ENCODE measurements at places on chromosomes 4 and X.

DNA sequence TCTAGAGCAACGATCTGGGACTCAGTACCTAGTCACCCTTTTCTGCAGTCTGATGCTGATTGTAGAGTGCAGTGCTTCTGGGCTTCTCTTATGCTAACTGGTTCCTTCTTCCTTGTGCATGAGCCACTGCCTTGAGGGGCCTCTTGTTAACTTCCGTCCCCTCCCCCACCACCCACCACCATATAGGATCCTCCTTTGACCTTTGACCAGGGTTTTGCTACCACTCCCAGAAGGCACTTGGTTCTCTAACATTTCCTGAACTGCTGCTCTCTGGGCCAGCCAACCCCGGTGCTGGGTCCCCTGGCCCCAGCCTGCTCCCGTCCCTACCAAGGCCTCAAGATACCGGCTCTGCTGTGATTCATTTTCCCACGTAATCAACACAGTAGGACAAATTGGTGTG is 104.6 kb upstream of the KLF3 start:
- no peak for DNase-seq

DNA sequence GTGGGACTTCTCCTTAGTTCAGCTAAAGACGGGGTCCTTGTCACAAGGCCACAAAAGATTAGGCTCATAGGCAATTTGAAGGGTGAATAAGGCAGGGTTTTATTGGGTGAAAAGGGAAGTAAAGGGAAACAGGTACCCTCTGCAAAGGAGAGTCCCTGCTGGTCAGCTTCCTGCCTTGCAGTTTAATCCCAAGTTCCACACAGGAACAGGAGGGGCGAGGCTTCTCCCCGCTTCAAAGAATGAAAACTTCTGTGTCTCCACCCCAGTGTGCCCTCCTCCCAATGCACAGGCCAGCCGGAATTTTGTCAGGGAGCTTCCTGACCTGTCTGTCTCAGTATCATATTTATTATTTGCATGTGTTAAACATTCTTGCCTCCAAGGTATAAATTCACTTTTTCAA is 37.1 kb downstream of the ITM2A start:
- no peak for DNase-seq

- no peak for DNase-seq
Measured at GRCh38 chr4:105147016-105147552, 408 bp downstream of the TET2 start.

GRCh38 chr4:108191269-108191914 is 22.7 kb upstream of the LEF1 start:
- DNase-seq: no peak

GRCh38 chr4:163768014-163768413 is 273.5 kb downstream of the TMA16 start:
- no peak for DNase-seq

Data from osteoblast (primary cell).